Fibroblast of skin of left quadriceps (primary cell): ENCODE measurements at places on chromosomes 12 and 14.
A peak's percentile ranks its signal among the peaks of the same experiment; 100 is the strongest.

GRCh38 chr12:39616251-39616650 is 3.4 kb downstream of the ABCD2 start:
- DNase-seq, result no peak

DNA sequence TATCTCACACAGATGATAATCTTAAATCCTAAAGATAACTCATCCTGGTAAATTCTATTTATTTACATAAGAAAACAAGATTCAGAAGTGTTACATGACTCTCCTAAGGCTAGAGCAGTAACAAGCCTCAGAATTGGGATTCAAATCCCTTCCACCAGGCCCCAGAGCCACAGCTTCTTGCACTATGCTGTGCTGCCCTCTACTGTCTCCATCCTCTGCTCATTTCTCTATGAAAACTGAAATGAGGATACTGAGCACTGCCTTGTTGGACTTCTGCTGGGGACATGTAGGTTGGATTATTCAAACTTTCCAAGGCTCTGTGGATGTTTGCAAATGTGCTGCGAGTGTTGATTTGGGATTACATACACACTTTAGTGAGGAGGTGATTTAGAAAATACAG is 23.5 kb upstream of the C12orf50 start:
- no peak for DNase-seq

DNA sequence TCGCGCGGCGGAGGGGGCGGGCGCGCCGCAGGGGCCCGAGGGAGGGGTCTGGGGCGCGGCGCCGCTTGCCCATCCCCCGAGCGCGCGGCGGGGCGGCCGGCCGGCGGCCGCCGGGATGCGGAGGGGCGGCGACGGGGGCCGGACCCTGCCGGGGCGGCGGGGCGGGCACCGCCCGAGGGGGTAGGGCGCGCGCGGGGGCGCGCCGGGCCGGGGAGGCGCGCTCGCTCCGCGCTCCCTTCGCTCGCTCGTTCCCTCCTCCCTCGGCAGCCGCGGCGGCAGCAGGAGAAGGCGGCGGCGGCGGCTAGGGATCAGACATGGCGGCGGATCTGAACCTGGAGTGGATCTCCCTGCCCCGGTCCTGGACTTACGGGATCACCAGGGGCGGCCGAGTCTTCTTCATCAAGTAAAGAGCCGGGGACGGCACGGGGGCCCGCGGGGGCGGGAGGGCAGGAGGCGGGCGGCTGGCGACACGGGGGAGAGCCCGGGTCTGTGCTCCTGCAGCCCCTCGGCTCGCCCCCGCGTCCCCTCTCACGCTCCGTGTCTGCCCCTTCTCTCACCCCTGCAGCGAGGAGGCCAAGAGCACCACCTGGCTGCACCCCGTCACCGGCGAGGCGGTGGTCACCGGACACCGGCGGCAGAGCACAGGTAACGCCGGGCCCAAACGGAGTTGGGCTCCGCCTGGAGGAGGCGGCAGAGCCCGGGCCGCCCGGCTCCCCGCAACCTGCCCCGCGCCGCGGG is at the start of gene PLEKHA5:
Gene PLEKHA5, plus strand, starts transcription at position 248 of the 738 bp plus-strand sequence. Its CDS starts 67 bp downstream, at position 315.
- DNase-seq, result peak; percentile 53

- DNase-seq, result no peak
Observed at GRCh38 chr12:95390192-95390591, 83.8 kb upstream of the METAP2 start.

DNA sequence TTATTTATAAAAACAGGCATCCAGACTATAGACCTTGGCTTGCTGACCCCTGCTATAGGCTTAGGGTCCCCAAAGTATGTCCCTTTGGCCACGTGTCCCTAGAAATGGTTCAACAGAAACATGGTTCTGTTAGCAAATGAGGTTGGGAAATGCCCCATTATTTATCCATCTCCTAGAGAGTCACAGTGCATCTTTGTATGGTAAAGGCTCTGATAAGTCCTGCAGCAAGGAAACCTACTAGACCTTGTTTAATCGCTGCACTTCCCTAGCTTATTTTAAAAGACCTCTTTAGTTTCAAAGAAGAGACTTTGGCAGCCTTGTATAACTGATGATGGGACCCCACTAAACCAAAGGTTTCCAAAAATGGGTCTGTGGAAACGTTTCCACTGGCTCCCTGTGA is 471.5 kb downstream of the MED13L start:
- no peak for DNase-seq

DNA sequence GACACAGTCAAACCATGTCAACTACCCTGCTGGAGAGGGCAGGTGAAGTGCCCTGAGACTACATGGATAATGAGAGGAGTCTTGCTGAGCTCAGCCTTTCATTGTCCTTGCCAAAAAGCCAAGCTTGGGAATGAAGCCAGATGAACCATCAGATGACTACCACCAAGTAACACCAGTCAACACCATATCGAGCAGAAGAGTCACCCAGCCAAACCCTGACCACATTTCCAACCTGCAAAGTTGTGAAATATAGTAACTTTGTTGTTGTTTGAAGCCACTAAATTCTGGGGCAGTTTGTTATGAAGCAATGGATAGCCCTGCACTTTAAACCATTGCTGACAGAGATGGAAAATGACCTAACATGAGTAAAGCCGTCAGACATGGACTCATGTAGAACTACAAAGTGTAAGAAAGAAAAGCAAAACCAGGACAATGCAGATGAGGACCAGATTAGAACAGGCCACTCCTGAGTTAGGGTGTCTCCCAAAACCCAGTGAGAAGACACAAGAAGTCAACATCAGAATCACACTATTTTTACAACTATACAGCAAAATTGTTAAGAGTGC is 12.5 kb upstream of the CRADD start:
- no peak for DNase-seq

DNA sequence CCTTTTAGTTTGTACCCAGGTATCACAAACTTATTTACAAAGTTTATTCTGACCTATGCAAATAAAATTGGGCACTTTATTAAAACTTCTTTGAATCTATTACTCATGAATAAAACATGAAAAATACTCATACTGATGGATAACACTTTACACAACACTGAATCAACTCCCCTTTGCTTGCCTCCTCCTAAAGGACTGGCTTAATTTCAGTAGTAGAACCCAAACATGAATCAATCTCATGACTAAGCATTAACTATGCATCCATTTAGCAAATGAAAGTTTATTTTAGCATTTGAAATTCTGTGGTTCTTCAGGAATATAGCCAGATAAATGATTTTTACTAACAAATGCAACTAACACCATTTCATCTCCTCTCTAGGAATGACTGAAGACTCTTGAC is 32.4 kb downstream of the DENND5B start:
- no peak for DNase-seq
